Stimulated activated CD4-positive, alpha-beta T cell treated with anti-CD3 and anti-CD28 coated beads, Interleukin-1b, Interleukin-23, amount 100 ng/mL, for 48 hours (primary cell): ENCODE measurements at places on chromosomes 13 and 19.

DNA sequence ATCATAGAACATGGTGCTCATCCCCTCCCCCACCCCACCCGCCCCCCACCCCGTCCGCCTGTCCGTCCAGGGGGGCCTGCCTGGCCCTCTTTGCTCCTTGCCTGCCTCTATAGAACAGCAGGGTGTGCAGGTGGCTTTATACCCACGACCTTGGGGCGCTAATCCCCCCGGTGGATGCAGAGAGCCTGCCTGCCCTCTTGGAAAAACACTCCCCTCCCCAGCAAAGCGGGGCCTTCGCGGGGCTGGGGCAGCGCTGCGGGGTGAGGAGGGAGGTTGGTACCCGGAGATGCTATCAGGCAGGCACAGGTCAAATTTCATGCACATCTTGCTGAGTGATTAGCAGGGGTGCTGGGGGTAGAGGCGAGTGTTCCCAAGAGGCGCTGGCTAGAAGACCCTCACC lies 21.9 kb downstream of the RFX1 start:
- DNase-seq: no peak

DNA sequence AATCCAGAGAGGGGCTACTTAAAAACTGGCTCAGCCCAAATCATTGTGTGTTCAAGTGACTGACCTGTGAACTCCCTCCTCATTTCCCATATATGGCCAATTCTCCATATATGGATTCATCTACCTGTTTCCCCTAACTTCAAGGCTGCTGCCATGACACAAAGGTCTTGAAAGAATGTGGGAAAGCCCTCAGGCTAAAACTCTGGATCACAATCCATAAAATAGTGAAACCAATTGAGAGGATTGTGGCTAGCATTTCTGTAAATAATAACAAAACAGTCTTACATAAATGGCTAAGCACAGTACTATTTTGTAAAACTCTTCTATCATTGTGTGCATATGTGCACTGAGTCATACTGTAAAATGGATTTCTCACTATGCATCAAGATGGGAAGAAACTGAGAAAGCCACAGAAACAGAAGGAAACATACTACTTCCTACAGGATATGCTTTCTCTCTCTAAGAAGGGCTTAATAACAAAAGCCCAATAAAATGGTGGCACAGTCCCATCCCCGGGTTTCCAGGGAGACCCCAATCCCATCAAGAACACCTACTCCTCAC lies 80.5 kb downstream of the FOXO1 start:
- no peak for DNase-seq

GRCh38 chr13:50283017-50283416 lies 267.8 kb downstream of the KCNRG start:
- no peak for DNase-seq

GRCh38 chr13:38824342-38824741 lies 137.5 kb downstream of the FREM2 start:
- DNase-seq: peak; percentile 7

DNA sequence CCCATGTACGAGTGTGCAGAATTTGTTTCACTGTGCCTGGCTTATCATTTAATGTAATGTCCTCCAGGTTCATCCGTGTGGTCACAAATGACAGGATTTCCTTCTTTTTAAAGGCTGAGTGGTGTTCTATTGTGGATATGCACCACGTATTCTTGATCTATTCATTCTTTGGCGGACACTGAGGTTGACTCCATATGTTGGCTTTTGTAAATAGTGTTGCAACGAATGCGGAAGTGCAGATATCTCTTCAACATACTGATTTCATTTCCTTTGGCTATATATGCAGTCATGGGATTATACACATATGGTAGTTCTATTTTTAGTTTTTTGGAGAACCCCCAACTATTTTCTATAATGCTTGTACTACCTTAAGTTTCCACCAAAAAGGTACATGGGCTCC lies 13.0 kb downstream of the OR7A5 start:
- no peak for DNase-seq

DNA sequence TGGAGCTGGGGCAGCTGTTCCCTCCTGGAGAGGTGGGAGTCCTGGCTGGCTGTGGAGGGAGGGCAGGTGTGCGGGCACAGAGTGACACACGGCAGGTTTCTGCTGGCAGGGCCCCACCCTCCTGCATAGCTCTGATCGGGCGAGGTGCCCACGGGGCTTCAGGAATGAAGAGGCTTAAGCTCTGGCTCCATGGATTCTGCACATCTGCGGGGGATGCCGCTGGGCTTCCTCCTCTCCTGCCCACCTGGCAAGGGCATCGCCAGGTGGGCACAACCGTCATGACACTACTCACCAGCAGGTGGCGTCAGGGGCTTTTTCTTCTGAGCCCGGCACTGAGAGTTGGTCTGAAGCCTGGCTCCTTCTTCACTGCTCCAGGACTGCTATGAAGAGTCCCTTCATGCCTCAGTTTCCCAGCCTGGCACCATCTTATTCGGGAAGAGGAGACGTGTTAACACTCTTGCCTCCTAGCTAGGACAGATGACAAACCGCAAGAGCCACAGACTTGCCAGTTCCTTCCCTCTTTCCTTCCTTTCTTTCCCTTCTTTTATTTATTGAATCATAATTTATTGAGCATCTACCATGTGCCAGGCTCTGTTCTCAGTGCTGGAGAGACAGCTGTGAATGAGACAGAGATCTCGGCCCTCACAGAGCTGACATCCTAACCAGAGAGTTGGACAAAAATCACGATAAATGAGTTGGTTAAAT lies 15.2 kb upstream of the PAK4 start:
- peak; percentile 71 for DNase-seq

DNA sequence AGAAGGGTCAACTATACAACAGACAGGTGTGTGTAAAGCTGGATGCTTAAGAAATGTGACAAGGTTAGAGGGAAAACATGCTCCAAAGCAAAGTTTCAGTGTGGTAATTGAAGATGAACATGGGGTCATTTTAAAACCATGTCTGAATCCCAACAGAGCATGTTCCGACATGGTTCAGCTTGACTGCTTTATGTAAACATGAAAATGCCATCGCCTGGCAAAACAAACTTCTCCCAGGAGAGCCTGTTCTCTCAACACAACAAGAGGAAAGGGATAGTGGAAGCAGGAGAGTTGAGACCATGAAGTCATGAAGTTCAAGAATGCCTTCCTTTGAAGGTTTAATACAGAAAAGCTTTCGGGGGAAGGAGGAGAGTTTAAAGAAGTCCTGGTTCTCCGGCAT lies 85.8 kb downstream of the EPSTI1 start:
- no peak for DNase-seq

DNA sequence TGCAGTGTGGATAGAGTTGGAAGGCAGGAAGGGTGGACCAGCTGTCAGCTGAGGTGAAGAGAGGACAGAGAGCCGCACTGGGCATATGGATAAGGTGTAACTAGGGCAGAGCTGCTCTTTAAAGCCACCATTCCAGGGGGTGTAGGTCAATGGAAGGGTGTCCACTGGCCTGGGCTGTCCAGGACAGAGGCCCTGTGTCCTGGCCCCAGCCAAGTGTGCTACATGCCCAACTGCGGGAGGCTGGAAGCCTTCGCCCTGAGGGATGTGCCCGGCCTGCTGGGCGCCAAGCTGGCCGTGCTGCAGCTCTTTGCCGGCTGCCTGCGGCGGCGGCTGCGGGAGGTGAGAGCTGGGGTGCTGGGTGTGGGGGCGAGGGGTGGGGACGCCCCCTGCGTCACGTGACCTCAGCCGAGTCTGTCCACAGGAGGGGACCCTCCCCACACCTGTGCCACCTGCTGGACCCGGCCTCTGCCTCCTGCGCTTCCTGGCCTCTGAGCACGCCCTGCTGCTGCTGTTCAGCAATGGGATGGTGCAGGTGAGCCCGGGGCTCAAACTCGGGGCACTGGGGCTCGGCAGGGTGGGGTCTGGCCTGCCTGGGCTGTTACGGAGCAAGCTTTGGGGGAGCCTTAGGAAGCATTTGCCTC lies 9.8 kb downstream of the PLK5 start:
- no peak for DNase-seq

DNA sequence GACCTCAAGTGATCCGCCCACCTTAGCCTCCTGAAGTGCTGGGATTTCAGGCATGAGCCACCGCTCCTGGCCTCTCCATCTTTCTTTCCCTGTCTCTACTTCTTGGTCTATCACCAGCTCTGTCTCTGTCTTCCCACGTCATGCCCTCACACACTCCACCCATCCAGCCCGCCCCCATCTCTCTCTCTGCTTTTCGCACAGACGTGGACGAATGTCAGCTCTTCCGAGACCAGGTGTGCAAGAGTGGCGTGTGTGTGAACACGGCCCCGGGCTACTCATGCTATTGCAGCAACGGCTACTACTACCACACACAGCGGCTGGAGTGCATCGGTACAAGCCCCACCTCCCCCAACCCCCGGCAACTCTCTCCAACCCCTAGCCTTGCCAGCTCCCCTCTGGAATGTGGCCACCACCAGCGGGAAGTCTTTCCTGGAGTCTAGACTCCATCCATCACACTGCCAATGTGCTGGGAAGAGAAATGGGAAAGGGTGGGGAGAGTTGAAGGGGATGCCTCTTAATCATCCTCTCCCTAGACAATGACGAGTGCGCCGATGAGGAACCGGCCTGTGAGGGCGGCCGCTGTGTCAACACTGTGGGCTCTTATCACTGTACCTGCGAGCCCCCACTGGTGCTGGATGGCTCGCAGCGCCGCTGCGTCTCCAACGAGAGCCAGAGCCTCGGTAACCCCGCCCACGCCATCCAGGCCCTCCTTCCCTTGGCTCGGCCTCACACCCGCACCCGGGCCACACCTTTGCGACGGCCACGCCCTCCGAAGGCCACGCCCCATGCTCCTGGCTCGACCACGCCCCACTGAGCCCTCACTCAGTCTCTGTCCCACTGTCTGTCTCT lies 22.5 kb downstream of the LTBP4 start:
- no peak for DNase-seq

GRCh38 chr19:49786376-49786820 lies 19.6 kb downstream of the AP2A1 start:
- no peak for DNase-seq

DNA sequence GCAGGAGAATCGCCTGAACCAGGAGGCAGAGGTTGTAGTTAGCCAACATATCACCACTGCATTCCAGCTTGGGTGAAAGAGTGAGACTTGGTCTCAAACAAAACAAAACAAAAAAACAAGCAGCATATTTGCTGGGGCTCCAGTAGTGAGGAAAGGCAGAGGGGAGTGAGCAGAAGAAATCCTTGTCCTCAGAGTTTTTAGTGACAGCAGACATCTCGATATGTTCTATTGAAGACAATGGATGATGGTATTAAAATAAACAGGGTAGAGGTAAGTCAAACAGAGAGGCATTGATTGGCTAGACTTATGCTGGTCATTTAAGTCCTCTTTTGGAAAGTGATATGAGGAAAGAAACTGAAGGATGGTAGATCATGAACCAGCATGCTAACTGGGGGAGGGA lies 19.0 kb downstream of the NLRP7 start:
- no peak for DNase-seq

- DNase-seq: no peak
Observed at GRCh38 chr13:97569841-97570240, 135.9 kb downstream of the RAP2A start.

DNA sequence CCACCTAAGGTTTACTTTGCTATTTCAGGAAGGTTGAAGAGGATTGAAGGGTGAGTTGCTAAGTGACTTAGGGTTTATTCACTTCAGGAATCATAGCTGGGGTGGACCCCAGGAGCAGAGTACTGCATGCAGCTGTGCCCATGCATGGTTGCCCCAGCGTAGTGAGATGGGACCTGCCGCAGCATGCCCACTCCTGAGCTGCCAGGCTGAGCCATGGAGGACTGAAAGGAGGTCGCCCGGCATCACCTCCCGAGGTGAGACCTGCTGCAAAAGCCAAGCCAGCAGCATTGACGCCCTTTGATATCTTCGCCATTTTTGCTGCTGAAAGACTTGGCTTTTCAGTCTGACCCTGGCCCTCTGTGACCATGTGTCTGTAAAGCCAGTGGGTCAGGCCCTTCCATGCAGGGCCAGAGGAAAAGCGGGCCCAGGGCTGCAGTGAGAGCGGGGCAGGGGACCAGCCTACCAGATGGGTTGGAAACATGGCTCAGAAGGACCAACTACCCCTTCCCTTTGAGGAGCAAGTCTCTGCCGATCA lies 9.9 kb downstream of the POP4 start:
- DNase-seq: no peak

DNA sequence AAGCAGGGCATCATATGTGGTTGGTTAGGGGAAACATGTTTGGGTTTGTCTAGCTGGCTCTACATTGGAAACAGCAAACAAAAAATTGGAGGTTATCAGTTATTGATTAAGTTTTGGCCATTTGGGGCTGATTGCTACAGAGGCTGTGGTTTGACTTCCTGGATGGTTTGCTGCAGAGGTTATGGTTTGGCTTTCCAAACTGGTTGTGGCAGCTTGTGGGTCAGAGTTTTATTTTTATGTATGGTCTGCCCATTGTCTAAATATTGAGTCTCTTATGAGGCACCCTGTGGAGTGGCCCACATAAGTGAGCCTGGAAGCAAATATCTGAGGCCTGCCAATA lies 261.6 kb downstream of the GPC5 start:
- DNase-seq: no peak

- DNase-seq: peak; percentile 33
Observed at GRCh38 chr13:32905063-32905863, 111.0 kb upstream of the KL start.

GRCh38 chr13:73072239-73072900 lies 13.6 kb downstream of the KLF5 start:
- DNase-seq: no peak

DNA sequence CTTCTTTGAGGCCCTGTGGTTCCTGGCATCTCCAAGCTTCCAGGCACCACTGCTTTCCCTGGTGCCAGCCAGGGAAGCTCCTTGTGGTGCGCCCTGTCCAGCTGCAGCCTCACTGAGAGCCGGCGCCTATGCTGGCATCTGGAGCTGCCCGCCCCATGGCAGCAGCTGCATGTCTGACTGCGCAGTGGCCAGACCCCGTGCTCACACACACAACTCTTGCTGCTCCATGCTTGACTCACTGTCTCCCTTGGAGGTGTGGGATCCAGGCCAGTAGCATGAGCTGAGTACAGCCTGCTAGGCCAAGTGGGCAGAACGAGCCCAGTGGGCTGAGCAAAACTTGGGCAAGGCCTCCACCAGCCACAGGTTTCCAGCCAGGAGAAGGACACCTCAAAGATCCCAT lies 11.5 kb upstream of the SUPT20H start:
- DNase-seq: no peak

GRCh38 chr19:38265213-38265861 lies 964 bp downstream of the SPINT2 start:
- no peak for DNase-seq
